Stimulated activated CD4-positive, alpha-beta T cell treated with anti-CD3 and anti-CD28 coated beads, Interleukin-15, amount 100 ng/mL, for 1 hour (primary cell): ENCODE measurements at places on chromosomes 12 and 14.

DNA sequence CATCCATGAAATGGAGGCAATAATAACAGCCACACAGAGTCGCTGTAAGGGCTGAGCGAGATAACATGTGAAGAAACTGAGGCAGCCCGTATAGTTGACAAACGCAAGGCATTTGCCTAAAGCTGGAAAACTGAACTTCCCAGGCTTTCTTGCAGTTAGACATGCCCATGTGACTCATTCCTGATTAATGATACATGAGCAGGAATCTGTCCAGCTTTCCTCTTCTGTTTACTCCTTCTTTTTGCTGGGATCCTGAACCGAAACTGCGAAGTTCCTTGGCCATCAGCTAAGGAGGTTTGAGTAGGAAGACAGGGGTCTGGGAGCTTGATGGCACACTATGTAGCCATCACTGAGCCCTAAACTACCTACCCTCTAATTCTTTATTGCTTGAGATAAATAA is 52.2 kb downstream of the ST8SIA1 start:
- no peak for DNase-seq

- no peak for DNase-seq
Observed at GRCh38 chr12:11561411-11561810, 88.1 kb upstream of the ETV6 start.

GRCh38 chr14:68109132-68109900 is 289.7 kb downstream of the RAD51B start:
- no peak for DNase-seq

DNA sequence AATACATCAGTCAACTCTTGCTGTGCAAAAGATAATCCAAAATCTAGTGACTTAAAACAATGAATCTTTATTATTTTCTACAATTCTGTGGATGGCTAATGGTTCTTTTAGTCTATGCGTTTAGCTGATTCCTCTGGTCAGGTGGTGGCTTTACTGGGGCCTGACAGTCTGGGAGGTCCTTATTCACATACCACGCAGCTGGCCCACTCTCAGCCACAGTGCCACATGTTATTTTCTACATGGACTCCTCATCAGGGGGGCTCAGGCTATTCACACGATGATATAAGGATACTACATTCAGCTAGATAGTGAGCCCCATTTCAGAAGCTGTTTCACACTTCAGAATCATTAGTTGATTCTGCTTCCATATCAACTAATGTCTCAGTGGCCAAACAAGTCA is 287.5 kb upstream of the MGAT4C start:
- no peak for DNase-seq

DNA sequence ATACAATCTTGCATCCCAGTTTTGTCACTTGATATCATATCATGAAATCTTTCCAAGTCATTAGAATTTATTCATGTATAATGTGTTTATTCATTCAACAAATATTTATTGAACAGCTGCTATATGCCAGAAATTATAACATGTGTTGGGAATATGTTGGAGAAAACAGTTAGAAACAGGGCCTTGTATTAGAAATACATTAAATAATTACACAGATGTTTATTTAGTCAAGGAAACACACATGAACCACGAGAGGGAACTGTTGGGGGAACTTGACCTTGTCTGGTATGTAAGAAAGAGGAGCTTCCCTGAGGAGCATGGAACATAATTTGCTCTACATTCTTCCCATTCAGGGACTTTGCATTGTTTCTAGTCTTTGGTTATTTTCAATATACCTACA is 191.7 kb upstream of the FRMD6 start:
- DNase-seq = no peak

DNA sequence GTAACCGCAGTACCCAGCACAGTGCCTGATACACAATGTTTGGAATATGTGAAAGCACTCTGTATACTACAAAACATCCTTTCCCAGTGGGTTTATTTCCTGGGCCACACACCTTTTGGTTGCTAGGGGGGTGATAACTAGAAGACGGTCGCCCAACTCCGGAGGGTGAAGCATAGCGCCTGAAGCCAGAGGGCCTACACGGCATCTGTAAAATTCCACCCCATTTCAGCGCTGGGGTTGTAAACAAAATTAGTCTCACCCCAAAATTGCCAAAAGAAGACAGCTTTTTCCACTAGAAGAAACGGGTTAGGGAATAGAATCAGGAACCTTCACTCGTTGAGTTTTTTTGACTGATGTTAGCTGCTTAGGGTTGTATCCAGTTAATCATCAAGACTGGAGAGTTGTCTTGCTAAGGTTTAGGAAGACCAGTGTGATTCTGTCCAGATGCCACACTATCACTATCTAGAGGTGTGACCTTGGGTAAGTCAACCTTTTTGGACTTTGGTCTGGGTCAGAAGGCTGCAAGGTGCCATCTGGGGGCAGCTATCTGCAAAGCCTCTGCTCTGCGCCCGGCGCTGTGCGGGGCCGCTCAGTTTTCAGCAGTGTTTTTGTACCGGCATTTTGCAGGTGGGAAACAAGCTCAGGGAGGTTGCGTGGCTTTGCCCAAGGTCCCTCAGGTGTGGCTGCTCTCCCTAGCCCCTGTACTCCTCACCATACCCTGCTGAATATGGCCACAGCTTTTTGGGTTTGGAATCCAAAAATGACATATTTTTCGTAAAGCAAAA is 1.3 kb downstream of the ZNF839 start:
- no peak for DNase-seq

GRCh38 chr14:24442240-24443052 is at the start of gene SDR39U1:
Gene SDR39U1 (minus strand): TSS chr14:24442776. CDS start chr14:24442769, 7 bp downstream.
- peak; percentile 92 for DNase-seq

GRCh38 chr12:68621472-68622081 is 10.9 kb downstream of the RAP1B start:
- no peak for DNase-seq

- DNase-seq = no peak
Observed at GRCh38 chr12:17456486-17456885, 633.5 kb downstream of the RERGL start.

- no peak for DNase-seq
Observed at GRCh38 chr14:99924379-99924778, 131.2 kb downstream of the EML1 start.

DNA sequence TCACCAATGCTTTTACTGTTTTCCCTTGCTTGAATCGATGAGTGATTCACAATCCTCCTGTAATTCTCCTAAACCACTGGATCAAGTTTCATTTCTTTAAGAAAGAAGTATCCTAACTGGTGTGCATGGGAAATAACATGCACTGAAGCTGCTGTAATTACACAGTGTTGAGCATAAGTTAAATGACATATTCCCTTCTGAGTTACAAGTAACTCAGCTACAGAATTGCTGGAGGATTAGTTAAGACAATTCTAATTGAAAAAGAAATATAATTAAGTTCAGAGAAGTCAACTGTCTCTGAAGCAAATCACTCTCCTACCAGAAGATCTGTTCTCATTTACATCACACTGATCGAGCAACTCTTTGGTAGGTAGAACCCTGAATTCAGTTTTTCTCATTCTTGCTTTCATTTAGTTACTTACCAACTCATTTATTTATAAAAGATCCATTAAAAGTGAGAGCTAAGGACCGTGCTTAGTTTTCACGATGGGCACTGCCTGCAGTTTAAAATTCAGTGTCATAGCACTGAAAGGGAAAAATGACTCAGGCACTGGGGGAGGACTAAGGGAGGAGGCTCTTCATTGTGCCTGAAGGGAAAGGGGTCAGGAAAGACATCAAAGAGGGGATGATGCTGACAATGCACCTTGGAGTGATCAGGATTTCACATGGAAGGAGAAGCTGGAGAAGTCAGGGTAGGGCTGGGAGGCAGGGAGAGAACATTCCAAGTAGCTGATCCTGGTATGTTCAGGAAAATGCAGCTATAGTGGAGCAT is 327.2 kb downstream of the EMP1 start:
- no peak for DNase-seq

GRCh38 chr12:47577206-47577989 is 128.4 kb downstream of the RPAP3 start:
- DNase-seq = no peak

- no peak for DNase-seq
Observed at GRCh38 chr12:12451098-12451497, 94.2 kb downstream of the BORCS5 start.

DNA sequence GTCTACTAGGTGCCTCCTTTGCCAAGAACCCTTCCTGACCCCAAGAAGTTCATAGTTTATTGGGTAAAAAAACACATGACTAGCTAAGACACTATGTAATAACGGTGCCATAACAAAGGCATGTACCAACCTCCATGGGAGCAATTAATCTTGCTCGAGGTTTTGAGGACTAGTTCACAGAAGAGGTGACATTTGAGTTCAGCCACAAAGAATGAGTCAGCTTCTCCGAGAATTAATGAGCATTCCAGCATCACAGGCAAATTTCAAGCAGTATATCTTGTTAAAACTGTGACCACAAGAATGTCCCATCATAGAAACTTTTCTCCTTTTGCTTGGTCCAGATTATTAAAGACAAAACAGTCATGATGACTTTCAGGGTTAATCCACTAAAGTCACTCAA is 113.0 kb upstream of the RAP1B start:
- no peak for DNase-seq

DNA sequence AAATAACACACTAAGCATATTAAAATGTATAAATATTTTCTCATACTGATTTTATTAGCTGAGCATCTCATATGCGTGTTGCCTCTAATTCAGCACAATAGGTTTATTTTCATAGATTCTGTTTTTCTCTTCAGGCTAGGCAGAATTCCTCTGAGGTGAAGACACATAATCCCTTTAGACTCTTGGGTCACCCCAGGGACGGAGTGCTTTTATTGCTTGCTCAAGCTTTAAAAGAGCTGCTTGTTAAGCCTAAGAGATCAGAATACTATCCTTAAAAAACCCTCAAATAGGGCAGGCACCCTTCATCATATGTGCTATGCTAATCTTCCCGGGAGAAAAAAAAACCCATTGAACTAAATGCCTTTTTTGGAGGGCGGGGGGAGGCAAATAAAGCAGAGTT is 390.1 kb downstream of the KCNH5 start:
- DNase-seq = no peak

DNA sequence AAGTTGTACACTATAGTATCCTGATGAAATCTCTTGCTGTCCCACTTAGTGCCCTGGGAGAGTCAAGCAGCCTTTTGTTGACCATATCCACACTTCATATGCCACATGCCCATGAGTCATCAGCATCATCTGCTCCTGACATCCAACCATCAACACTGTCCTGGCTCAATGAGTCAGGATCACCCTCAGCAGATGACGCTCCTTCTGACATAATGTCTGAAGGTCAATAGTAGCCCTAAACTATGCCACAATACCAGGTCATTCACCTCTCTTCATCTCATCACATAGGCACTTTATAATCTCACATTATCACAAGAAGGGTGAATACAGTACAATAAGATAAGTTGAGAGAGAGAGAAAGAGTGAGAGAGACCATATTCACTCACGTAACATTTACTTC is 369.0 kb upstream of the FAR2 start:
- no peak for DNase-seq

DNA sequence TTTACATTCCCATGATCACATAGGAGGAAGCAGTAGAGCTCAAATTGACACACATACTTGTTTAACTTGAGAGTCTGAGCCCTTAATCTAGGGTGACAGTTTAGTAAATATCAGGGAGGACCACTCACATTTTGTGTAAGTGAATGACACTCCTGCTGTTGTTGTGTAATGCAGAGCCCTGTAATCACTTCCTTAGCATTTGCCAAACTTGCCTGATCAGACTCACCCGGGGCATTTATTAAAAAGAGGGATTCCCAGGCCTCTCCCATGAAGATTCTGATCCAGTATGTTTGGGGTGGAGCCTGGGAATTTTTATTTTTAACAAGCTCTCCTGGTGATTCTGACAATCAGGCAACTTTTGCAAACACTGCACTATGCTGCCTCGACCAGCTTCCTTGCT is 119.6 kb downstream of the NUAK1 start:
- no peak for DNase-seq

DNA sequence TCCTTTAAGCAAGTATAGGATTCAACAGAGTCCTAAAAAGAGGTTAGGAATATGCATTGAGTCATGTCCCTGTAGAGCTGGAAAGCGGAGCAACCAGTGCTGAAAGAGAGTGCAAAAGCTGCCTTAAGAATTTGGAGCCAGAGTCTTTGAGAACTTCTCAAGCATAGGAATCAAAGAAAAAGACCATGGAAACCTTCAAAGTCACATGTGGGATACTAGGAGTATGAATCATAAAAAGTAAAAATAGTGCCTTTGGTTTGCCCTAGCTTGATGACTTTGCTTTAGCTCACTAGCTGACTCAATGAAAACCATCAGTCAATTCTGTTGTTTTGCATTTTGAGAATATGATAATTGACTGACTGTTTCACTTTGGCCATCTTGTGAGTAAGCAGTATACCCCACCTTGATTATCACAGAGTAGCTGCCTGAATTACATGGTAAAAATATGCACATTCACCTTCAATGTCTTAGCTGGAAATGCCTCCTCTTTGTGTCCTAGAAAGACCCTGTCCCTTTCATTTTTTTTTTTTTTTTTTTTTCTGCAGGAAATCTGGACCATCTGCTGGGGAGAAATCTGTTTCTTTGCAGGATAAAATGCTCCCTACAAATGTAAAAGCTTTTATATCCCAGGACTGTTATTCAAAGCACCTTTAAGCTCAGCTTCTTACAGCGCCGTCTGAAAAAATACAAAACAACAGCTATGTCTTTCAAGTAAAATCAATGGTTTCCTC is 248.6 kb upstream of the KRR1 start:
- no peak for DNase-seq

DNA sequence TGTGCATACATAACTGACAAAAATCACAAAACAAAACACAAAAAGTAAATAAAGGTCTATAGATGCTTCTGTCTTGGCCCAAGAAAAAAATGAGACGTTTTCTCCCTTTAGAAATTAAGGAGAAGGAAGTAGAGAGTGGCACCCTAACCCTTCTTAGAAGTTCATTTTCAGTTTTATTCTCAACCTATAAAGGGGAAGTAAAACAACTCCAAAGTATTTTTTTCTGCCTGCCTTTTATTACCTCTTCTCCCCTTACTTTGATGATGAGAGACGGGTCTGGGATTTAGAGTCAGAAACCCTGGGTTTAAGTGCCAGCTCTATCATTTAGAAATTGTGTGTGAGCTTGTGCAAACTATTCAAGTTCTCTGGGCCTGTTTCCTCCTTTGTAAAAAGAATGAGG is 2.8 kb downstream of the PRIM1 start:
- DNase-seq = no peak

DNA sequence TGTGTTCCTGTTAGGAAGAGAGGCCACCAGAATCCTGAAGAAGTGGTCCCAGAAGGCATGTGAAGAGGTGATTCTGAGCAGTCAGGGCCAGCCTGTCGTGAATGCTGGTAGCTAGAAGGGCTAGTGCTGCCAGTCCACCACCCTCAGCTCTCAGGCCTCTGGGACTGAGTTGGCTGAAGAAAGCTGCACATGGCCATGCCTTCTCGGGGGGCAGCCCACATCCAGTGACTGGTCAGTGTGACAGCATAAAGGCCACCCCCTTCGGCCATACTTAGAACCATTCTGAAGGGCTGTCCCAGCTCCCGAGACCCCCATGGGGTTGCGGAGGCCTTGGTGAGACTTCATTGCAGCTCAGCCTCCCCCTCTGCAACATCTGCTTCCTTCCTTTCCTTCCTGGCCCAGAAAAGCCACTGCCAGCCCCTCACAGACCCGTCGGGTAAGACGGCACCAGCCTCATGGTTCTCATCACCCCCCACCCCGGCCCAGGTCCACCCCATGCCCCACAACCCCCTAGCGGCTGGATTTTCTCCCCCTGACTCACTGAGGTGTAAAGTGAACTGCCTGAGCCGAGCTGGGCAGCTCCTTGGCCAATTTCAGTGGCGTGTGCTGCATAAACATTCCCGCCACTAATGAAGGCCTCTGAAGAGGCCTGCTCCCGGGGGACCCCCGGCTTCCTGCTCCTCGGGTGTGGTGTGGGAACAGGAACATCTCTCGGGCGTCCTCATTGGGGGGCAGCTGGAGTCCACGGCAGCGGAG is 49.5 kb upstream of the DIO3 start:
- no peak for DNase-seq
